GM23248 (cell line): ENCODE measurements at places on chromosomes 1 and 21. TPM values are rescaled to one million over a fixed set of nuclear protein-coding genes. Genes with fewer than 3 reads are reported as not detected.

NHLH1 gene
- total RNA-seq = not detected in 2 replicates

SCAMP3 gene
- 53.6 and 80.5 TPM in 2 replicates for total RNA-seq

RGS1 gene
- total RNA-seq = not detected in 2 replicates

AK5 gene
- total RNA-seq = 65.3 and 81.3 TPM in 2 replicates

GRCh38 chr1:230185076-230186001 is 118.3 kb downstream of the GALNT2 start:
- no peak for DNase-seq

- peak; percentile 74 for DNase-seq
These were observed 33.8 kb upstream of the MPZL1 start for GRCh38 chr1:167687919-167688519.

DNA sequence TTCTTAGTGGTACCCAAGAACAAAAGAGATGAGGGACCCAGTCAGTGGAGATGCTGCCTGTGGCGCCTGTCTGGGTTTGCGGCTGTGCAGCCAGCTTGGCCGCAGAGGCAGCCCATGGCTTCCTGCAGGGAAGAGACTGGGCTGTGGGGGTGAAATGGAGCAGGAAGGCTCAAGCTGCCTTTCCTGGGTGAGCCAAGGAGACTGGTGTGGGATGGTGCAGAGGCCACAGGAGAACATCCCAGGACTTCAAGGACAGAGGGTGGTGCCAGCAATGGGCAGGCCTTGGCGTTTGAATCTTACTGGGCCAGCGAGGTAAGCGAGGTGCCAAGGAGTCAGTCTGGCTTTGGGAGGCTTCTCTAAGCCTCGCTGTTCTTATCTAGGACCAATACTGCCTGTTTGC is 26.4 kb downstream of the KCNA10 start:
- DNase-seq = no peak

DNA sequence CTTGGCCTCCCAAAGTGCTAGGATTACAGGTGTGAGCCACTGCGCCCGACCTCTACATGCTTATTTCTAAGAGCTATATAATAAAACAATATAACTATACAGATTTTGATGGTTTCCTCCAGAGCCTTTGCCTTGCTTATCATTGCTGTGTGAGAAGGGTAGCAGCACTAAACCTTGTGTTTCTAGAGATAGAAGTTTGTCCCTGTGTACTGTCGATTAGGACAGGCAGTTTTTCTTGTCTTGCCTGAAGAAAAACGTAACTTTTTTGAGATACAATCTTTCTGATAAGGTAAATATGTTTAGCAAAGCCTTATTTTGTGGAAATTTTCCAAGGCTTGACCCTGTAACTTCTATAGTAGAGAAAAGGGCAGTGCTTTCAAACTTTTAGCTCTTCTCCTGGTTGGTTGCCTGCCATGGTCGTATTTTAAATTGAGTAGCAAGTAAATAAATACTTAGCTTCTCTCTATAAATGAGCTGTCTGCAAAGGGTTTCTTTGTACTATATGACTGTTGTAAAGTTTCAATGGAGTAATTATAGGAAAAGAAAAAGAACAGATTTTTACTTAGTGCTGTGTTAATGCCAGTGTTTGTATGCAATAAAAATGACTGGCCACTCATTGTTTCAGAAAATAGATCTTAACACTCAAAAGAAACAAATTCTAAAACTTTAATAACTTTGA is 86.4 kb upstream of the CACYBP start:
- DNase-seq = no peak

GRCh38 chr1:230858236-230858820 is 10.0 kb downstream of the C1orf198 start:
- no peak for DNase-seq

DNA sequence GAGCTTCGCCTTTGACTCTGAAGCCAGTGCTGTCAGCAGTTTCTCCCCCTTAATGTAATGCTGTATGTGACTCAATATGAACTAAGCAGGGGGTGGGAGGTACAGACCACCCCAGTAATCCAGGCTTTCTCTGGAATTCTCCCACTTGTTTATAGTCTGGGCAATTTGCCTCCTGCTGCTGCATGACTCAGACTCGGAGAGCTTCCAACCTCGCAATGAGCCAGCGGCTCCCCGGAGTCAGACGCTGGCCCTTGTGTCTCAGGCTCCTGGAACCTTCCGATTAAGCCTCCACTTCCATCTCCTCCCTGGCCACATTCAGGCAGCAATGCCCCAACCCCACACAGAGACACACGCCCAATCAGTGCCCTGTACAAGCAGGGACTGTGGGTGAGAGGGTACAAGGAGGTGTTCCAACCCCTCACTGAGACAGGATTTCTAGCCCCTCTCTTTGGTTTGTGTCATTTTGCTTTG is 471.7 kb upstream of the VAMP3 start:
- peak; percentile 97 for DNase-seq

DNA sequence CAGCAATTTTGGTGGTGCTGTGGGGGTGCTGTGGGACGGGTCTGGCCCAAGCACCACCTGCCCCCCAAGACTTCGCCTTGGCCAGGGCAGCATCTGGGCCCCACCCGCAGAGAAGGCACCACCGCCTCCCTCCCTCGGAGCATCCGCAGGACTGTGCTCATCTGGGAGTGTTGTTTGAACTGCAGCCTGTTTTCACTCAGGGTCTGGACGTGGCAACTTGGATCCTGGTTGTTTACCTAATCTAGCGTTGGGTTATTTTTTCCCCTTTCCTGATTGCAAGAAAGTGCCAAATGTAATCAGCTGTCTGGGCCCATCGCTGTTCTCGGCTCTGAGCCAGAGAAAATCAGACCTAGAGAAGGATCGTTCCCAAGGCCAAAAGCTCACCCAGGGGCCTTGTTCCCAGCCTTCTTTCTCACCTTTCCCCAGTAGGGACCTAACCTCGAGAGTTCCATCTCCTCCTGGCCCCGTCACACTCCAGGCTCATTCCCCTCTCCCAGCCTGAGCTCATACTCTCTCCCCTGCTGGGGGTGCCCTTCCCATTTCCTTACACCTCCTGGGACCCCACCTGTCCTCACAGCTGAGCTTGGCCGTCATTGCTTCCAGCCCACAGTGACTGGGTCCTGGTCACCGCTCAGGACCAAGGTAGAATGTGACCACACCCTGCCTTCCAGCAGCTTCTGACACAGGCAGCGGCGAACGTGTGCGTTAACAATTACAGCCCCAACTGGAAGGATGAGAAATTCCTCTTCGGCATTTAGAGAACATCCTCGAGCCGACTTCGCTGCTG is 72.0 kb upstream of the FAM20B start:
- no peak for DNase-seq

GRCh38 chr1:81446000-81446669 is 354.6 kb upstream of the ADGRL2 start:
- DNase-seq = no peak
